ENCODE measurements at places on chromosomes 7 and 10. TPM values are rescaled to one million over a fixed set of nuclear protein-coding genes. Genes with fewer than 3 reads are reported as not detected.
A peak's percentile ranks its signal among the peaks of the same experiment; 100 is the strongest.

- H3K27me3 ChIP-seq = no peaks in the 10 kb centered on the region
- peaks cover 5% of the 10 kb centered on the region for H3K4me1 ChIP-seq
- no peak overlapping the region for H3K27ac ChIP-seq
Measured at GRCh38 chr7:123494193-123494796, 40.1 kb downstream of the IQUB start.

DNA sequence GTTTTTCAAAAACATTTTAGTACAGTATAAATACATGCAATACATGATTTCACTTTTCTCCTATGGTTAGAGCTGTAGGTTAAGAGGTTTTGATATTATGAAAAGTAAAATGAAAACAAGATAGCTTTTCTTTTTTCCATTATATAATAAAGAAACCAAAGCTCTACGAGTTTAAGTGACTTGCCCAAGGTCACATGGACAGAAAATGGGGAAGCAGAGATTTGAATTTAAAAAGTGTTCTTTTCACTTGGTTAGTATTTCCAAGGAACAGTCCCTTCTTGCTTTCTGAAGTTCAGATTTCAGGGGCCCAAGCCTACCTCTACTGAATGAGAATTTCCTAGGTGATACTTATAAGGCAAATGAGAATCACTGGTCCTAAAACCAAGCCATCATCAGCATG lies 13.2 kb upstream of the MAP3K8 start:
- no peak overlapping the region for H3K4me3 ChIP-seq
- H3K36me3 ChIP-seq = no peaks in the 10 kb centered on the region
- H3K27ac ChIP-seq = no peak overlapping the region

GRCh38 chr10:114485696-114486400 lies 81.5 kb upstream of the AFAP1L2 start:
- peaks cover 24% of the 10 kb centered on the region for H3K36me3 ChIP-seq
- H3K27me3 ChIP-seq = no peaks in the 10 kb centered on the region
- no peak overlapping the region for H3K4me3 ChIP-seq
- H3K27ac ChIP-seq = no peak overlapping the region

DNA sequence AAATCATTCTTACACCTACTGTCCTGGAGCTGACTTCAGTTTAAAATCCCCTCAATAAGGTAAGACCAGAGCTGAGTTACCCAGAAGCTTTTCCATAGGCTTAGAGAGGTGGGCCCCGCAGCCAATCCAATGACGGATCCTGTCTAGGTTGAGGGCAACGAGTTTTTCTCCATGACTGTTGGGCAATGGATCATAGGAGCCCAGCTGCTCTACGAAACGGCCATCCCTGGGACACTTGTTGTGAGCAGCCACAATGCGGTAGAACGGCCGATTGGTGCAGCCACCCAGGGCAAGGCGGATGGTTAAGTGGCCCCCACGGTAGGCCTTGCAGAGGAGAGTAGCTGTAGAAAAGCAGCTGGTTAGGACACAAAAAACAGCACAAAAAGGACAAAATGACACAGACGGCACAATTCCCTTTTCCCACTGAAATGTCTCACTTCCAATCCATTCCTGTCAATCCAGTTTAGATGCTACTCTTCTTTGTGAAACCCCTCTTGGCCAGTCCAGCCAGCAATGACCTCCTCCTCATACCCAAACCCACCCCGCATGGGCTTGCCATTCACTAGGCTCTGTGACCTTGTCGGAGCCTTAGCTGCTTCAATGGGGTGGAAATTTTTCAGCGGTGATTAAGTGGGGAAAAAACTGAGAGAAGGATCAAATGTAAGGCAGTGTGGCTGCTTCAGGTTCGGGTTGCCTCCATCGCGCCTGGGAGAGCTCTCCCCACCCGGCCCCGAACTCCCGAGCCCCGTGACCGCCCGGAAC lies 580 bp downstream of the MRPS16 start:
- H3K36me3 ChIP-seq = peaks cover 10% of the 10 kb centered on the region
- peak overlapping the region; percentile 95 for H3K27ac ChIP-seq
- DNase-seq = no peak
- peak overlapping the region; percentile 78 for H3K4me3 ChIP-seq
- H3K27me3 ChIP-seq = no peaks in the 10 kb centered on the region
- peaks cover 13% of the 10 kb centered on the region for H3K4me1 ChIP-seq

DNA sequence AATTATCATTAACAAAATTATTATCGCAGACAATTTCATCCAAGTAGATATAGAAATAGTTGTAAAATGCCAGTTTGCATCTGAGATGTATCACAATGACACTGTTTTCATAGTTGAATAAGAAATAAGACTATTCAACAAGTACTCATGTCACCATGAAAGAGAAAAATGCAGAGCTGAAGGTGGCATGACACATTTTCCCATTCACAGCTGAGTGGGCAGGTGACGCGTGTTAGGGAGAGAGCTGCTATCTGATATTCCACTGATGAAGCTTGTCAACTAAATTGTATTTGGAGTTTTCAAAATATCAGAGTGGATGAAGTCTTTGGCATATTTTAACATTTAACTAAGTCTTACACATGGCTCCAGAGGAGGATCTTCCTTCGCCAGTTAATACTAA lies 70.3 kb upstream of the HDAC9 start:
- H3K4me1 ChIP-seq = peaks cover 18% of the 10 kb centered on the region
- H3K27ac ChIP-seq = no peak overlapping the region
- H3K4me3 ChIP-seq = no peak overlapping the region
- H3K27me3 ChIP-seq = no peaks in the 10 kb centered on the region

Gene PDZD8
- 6.9 TPM for total RNA-seq

Gene PNLIP
- total RNA-seq = not detected

Gene TMEM270
- not detected for total RNA-seq

Gene SUN3
- not detected for total RNA-seq
